ENCODE measurements at places on chromosomes 16 and 17. TPM values are rescaled to one million over a fixed set of nuclear protein-coding genes. Genes with fewer than 3 reads are reported as not detected.

Gene GRIN2A
- total RNA-seq = 0.74 TPM

- DNase-seq = no peak
These were observed 36.0 kb upstream of the CCL1 start for GRCh38 chr17:34398990-34399389.

GRCh38 chr17:79192503-79193351, 118.1 kb downstream of the ENGASE start:
- no peak for DNase-seq

GRCh38 chr16:75121949-75122568, 5.5 kb upstream of the LDHD start:
- no peak for DNase-seq

GRCh38 chr17:19709841-19710240, 6.5 kb downstream of the SLC47A2 start:
- DNase-seq = peak; percentile 45

Gene TBC1D3
- not detected for total RNA-seq

- DNase-seq = no peak
These were observed 12.4 kb downstream of the CMTR2 start for GRCh38 chr16:71276589-71277334.

Gene NLRC3
- 1.2 TPM for total RNA-seq

- no peak for DNase-seq
These were observed 3.9 kb upstream of the SPATA32 start for GRCh38 chr17:45265821-45266220.

- no peak for DNase-seq
These were observed 91.5 kb downstream of the HS3ST4 start for GRCh38 chr16:25783226-25783625.

DNA sequence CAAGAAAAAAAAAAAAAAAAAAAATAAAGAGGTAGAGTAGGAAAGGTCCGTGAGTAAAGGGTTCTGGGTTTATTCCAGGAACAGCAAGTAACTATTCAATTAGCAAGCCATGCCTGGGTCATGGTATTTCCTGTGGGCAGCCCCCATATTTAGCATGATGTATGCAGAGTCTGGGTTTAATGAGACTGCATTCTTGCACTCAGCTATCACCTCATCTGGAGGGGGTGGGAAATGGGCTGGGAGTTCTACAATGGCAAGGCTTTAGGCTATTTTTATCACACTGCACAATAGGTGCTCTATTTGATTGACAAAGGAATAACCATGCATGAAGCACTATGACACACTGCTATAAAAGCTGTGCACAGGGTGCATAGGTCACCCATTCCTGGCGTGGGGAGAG, 104.0 kb upstream of the CCL2 start:
- no peak for DNase-seq

Gene QRICH2
- 1.3 TPM for total RNA-seq

DNA sequence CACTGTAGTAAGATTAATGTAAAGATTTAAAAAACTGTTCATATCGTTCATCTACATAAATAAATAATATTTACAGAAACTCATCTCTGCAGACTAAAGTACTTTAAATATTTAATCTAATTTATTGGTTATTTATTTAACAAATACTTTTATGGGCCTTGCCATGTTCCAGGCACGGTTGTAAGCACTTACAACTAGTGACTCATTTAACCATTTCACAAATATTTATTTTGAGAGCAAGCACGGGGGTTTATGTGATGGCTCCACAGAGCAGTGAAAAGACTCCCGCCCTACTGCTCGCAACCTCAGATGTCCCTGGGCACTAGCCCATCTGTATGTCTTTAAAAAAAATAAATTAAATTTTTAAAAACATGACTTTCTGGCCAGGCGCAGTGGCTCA, 575.9 kb downstream of the WWOX start:
- DNase-seq = no peak

Gene HS3ST3A1
- 0.22 TPM for total RNA-seq

DNA sequence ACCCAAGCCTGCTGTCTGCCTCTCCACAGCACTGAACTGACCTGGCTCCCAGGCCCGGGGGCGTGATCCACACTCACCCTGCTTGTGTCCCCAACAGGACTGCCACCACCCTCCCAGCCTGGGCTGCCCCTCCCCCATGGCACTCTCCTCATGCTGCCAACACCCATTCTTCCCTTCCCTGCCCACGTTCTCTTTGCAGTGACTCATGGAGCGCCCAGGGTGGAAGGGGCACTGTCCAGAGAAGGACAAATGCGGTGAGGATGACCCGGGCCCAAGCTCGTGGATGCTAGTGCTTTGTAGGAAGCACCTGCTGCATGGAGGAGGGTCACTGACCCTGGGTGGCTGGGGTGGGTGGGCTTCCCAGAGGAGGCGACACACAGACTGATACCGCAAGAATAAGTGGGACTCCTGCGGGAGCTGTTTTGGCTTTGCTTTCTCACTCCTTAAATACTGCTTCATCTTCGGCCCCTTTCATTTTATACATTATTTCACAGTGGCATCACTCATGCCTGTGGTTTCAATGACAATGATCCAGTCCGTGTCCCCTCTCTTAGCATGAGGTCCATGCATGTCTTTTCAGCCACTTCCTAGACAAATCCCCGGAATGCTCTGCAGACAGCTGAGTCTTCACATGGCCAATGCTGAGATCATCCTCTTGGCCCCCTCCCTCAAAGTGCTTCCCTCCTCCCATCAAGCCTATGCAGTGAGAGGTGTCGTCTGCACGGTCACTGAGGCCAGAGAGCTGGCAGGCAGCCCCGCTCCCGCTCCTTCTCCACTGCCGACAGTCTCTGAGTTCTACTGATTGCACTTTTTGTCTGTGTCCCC, 17.6 kb downstream of the CDK5R1 start:
- no peak for DNase-seq

Gene MAPT
- 23.5 TPM for total RNA-seq

GRCh38 chr16:81366316-81366932, 51.7 kb downstream of the GAN start:
- DNase-seq = no peak

Gene GAST
- not detected for total RNA-seq

DNA sequence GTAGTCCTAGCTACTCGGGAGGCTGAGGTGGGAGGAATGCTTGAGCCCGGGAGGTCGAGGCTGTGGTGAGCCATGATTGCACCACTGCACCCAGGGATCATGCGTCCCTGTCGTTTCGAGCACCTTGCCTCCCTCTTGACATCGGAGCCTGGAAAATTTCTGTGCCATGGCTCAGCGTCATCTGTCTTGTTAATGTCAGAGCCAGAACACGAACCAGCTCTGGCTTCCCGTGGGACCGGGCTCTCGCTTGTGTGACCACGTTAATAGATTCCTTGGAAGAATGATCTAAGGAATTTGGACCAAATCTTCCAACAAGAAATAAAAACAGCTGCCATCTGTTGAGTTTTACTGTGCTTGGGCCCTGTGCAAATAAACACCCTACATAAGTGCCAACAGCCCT, 117.7 kb downstream of the ABCC1 start:
- no peak for DNase-seq

- DNase-seq = no peak
These were observed 9.4 kb downstream of the MAP3K14 start for GRCh38 chr17:45307290-45308015.

- no peak for DNase-seq
These were observed 1.6 kb downstream of the CTCF start for GRCh38 chr16:67563708-67564468.

GRCh38 chr17:66273586-66273848, 28.9 kb upstream of the PRKCA start:
- DNase-seq = no peak

DNA sequence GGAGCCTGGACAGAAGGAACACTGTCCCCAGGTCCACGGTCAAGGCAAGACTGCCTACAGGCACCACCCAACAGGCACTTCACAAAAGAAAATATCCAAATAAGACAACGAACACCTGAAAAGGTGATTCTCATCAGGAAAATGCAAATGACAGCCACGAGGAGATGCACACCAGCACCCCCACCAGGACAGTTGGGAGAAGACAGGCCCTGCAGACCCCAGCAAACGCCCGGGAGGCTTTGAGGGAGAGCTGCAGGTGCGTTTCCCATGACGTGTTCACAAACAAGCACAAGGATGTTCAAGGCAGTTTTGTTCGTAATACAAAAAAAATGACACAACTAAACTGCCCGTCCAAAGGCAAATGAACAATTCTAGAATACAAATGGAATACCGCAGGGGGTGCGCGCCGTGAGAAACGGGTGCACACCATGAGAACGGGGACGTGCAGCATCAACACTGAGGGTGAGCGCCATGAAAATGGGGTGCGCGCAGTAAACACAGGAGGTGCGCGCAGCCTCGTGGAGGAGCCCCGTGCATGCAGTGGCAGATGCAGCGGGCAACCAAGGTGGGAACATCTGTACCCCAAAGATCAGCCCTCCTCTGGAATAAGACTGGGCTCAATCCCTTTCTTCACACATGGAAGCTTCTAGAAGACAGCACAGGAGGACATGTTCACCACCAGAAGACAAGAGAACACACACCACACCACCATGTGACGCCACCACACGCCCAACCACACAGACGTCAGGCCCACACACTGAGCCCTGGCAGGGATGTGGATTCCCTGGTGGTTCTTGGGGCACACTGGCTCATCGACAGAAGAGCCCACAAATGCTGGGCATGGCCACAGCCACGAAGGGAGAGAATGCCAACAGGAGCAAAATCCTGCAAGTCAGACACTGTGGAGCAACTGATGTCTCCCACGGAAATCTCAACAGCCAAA, 91.2 kb downstream of the ZNF778 start:
- DNase-seq = no peak

GRCh38 chr17:16977932-16978331, 6.0 kb upstream of the TNFRSF13B start:
- DNase-seq = no peak

- no peak for DNase-seq
These were observed 825 bp downstream of the SLC4A1 start for GRCh38 chr17:44267165-44267455.

DNA sequence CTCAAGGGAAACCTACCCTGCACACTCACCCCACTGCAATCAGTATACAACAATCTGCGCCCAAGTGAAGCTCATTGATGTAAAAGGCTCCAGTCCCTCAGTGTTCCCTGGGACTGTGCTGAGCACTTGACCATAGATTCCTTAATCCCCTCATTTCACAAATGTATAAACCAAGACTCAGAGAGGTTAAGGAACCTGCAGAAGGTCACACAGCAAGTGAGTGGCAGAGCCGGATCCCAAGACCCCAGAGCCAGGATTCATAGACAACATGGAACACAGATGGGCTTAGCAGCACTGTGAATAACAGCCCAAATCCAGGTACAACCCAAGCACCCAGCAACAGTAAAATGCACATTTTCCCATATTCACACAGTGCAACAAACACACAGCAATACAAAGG, 225.7 kb downstream of the C16orf78 start:
- DNase-seq = peak; percentile 22

Gene PSME3IP1
- 61.1 TPM for total RNA-seq

Gene EVPLL
- 0.22 TPM for total RNA-seq

DNA sequence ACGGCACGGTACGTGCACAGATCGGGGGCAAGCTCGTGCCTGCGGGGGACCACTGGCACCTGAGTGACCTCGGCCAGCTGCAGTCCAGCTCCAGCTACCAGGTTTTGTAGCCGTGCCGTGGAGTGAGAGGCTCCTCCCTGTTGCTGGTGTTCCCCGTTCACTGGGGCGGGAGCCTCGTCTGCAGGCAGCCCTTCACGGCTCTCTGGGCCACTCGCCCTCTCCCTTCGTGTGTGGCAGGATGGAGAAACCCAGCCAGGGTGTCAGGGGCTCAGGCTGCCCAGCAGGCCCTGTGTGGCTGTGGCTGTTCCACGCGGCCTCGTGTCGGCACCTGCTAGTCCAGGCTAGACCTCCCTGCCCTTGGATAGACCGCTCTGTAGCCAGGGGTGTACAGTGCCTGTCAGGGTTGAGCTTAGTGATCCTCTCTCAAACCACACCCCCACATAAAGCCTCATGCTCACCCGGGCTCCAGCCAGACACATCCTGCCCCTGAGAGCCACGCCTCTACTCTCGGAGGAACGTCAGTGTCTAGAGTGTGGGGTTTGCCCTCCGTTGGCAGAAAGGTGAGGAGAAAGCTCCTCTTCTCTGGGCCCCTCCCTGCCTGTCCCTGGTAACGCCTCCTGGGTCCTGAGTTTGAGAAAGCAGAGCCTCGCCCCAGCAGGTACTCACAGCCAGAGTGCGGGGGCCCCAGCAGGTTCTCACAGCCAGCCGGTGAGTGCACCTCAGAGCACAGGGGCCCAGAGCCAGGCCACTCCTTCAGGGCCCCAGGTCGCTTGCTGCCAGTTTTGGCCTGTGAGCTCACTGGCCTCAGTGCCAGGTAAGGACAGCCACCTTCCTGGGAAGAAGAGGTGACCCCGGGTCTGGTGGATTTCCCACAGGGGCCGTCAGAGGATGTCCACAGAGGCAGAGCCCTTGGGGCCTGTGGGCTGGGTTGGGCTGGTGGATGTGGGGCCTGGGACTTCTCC, 27.7 kb downstream of the NME3 start:
- DNase-seq = no peak

Gene KRT36
- not detected for total RNA-seq

Gene CCL5
- 4.0 TPM for total RNA-seq

DNA sequence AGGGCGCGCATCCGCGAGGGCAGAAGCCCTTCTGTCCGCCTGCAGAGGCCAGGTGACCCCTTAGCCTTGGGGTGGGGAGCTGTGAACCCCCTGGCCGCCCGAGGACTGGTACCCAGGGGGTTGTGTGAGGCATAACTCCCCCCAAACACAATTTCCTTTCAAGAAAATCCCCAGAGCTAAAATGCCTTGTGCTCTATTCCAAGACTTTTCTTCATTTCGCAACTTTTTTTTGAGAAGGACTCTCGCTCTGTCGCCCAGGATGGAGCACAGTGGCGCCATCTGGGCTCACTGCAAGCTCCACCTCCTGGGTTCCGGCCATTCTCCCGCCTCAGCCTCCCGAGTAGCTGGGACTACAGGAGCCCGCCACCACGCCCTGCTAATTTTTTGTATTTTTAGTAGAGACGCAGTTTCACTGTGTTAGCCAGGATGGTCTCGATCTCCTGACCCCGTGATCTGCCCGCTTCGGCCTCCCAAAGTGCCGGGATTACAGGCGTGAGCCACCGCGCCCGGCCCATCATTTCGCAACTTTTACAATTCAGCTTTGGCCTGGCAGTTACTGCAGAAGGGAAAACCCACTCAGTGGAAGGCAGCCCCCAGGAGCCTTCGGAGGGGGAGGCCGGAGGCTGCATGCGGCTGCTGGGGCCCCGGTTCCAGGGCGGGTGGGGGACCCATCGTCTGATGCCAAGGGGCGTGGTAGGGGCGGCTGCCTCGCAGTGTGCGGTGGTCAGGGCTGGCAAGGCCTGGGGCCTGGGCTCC, 963 bp upstream of the APRT start:
- no peak for DNase-seq

Gene PIPOX
- total RNA-seq = 1.3 TPM

DNA sequence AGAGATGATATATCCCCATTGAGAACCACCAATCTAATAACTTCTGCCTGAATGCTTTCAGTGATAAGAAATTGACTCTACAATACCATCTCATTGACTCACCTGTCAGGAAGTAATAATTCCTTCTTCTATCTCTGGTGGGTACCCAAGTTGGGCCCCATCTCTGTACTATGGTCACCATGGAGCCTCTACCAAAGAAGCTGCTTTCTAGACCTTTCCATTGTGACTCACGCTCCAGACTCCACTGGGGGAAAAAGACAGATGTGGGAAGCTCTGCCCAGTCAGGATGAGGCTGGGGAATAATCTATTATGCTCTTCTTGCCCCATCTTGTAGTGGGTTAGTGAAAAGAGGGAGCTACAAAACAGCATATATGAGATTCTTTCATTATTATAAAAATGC, 100.4 kb downstream of the COPRS start:
- DNase-seq = no peak

GRCh38 chr17:59893676-59894100, 767 bp downstream of the RPS6KB1 start:
- DNase-seq = no peak
